Activated B cell treated with CpG ODN at 0.5 μM for 24 hours (primary cell): ENCODE measurements at places on chromosomes 12 and 14. TPM values are rescaled to one million over a fixed set of nuclear protein-coding genes. Genes with fewer than 3 reads are reported as not detected.

OR6C2 gene
- total RNA-seq: not detected in 2 replicates

APOLD1 gene
- total RNA-seq: 0.75 and 0.81 TPM in 2 replicates

GRCh38 chr14:40292664-40293063 lies 860.4 kb upstream of the FBXO33 start:
- no peak for DNase-seq

- no peak for DNase-seq
Observed at GRCh38 chr12:51070004-51070403, 13.4 kb downstream of the CSRNP2 start.

DNA sequence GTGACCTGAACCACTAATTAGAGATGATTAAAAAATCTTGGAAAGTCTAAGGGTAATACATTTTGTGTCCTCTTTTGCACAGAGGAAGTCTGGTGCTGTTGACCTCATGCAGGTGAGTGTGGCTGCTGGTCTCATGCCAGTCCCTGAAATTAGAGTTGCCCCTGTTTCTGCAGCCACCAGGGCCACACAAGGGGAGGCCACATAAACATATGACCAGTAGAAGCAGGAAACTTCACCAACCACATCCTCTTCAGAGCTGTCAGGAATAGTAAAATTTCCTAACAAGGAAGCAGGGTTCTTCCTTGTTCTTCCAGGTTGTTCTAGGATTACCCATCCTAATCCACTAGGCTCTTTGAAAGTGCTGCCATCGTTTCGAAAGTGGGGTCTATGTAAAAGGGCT lies 28.3 kb downstream of the PSMA6 start:
- DNase-seq: no peak

IL26 gene
- total RNA-seq: not detected in 2 replicates

DNA sequence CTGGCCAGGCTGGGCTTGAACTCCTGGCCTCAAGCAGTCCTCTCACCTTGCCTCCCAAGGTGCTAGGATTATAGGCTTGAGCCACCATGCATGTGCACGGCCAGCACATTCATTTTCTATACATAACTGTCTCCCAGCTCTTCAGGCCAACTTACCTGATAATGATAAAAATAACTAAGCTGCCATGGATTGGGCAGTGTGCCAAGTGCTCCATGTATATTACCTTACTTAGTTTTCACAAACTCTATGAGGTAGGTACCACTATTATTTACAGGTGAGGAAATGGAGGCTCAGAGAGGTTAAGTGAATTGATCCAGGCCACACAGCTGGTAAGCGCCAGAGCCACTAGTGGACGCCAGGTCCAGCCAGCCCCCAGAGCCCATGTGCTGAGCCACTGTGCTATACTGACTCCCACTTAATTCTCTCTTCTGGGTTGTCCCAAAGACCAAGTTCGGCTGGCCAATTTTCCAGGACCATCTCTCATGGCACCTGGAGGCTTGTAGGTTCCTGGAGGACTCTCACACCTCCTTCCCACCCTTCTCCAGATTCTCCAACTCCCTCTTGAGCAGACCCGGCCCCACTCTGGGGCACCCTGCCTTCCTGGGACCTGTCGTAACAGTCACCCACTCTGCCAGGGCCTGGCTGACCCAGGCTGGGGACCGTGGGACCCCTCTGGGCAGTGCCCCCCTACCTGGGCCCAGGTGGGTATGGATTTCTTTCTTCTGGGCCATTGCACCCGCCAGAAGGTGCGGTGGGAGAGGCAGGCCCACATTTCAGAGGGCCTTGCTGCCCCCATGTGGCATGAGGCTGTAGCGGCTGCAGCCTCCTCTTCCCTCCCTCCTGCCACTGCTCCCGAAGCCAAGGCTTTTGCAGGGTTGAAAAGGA lies 30.2 kb upstream of the CIPC start:
- DNase-seq: peak; percentile 48

GRCh38 chr12:31600252-31600651 lies 9.3 kb upstream of the DENND5B start:
- DNase-seq: no peak

DNA sequence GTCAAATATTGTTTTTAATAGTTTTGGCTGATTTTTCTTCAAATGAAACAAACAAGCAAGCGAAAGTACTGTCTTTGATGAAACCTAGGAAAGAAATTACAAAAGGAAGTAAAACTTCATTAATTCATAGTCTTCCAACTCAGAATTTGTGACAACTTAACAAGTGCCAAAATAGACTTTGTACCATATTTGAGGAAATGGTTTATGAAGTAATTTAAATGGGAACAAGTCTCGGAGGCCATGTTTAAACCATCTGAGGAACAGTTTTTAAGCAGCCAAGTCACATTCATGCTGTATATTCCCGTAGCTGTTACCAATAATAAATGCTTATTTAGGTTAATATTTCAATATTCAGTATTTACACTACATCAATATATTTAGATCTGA lies 745 bp upstream of the ARHGDIB start:
- DNase-seq: no peak

TDRD9 gene
- 2.6 and 3.1 TPM in 2 replicates for total RNA-seq

DNA sequence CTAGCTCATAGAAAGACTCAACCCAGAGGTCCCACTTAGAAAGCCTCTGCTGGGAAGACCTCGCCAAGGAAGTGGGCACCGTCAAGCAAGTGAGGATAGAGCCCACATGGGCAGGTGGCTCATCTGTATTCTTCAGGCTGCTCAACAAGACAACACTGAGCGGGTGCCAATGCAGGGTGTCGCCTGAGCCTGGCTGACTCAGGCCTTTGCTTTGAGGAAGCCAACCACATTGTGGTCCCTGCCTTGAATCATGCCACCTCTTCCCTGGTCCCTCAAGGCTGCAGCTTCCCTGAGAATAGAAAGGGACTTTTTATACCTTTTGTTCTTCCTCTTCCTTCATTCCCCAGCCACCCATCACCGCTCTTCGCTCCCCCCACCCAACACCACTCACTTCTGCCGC lies 2.1 kb upstream of the RNASE13 start:
- DNase-seq: no peak

GRCh38 chr12:88860851-88861250 lies 280.6 kb upstream of the KITLG start:
- DNase-seq: no peak

GRCh38 chr12:48999371-49000131 lies at the start of gene DDN:
Gene DDN (minus strand): TSS chr12:48999375. CDS start chr12:48999287, 88 bp downstream.
- peak; percentile 45 for DNase-seq

PRPH gene
- total RNA-seq: not detected in 2 replicates

- no peak for DNase-seq
Observed at GRCh38 chr14:55976219-55976618, 142.0 kb upstream of the PELI2 start.

GRCh38 chr14:103713304-103714062 lies 1.8 kb downstream of the XRCC3 start:
- no peak for DNase-seq

NTN4 gene
- total RNA-seq: 0.20 and 1.1 TPM in 2 replicates

C12orf54 gene
- total RNA-seq: not detected in 2 replicates

ADCY6 gene
- total RNA-seq: 0.37 and 0.60 TPM in 2 replicates

DNA sequence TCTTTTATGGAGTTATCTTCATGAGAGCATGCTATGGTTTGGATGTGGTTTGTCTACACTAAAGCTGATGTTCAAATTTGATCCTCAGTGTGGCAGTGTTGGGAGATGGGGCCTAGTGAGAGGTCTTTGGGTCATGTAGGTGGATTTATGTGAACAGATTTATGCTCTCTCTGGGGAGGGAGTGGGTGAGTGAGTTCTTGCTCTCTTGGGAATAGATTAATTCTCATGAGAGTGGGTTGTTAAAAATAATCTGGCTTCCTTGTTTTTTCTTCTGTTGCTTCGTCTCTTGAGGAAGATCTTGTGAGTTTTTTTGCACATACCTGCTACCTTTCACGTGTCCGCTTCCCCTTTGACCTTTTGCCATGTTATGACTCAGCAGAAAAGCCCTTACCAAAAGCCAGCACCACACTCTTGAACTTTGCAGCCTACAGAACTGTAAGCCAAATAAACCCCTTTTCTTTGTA lies 20.5 kb downstream of the DERA start:
- DNase-seq: no peak

DNA sequence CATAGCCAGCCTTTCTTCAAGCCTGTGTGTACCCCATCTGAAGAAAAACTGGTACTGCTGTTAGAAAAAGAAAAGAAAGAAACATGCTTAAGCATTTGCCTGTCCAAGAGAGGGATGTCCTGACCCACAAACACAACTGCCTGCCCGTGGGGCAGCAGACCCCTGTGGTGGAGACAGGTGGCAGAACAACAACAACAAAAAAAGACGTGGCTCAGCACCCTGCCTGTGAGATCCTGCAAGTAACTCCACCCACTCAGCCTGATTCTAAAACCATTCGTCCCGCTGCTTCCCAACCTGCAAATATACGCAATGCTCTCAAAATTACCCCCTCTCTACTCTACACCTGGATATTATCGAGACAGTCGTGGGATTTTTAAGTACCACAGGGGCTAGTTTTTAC lies 64.9 kb upstream of the ZDHHC17 start:
- no peak for DNase-seq

HNF1A gene
- total RNA-seq: not detected in 2 replicates

- DNase-seq: no peak
Observed at GRCh38 chr12:63070709-63071108, 80.3 kb downstream of the AVPR1A start.

GRCh38 chr12:25976289-25976688 lies 17.8 kb downstream of the RASSF8 start:
- no peak for DNase-seq

DNA sequence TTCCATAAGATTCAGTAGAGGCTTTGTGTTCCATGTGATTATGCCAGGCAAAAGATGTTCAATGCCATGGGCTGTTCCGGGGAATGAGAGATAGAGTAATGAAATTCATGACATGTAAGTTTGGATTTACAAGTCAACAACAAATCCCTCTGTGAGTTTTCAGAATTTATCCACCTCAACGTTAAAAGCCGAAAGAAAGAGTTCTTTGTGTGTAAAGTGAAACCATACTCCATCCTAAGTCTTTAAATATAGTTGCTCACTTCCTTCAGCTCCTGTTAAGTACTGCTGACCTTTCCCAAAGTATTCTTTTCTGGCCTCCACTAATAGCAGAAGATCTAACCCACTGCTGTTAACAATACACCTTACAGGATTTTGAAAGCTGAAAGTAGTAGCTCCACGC lies 190.0 kb downstream of the TMX1 start:
- DNase-seq: no peak

DNA sequence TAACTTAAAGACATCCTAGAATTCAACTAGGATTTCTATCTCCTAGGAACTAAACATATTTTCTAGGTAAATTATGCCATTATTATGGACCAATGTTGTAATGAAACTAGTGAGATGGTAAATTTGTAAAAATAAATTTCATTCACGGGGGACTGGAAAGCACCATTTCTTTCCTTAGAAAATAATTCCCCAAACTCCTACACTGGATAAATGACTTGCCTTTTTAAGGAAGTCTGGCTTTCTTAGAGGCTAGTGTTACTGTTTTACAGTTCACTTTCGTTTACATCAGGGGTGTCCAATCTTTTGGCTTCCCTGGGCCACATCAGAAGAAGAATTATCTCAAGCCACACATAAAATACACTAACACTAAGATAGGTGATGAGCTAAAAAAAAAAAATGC lies 3.3 kb downstream of the SLC39A9 start:
- no peak for DNase-seq

DNA sequence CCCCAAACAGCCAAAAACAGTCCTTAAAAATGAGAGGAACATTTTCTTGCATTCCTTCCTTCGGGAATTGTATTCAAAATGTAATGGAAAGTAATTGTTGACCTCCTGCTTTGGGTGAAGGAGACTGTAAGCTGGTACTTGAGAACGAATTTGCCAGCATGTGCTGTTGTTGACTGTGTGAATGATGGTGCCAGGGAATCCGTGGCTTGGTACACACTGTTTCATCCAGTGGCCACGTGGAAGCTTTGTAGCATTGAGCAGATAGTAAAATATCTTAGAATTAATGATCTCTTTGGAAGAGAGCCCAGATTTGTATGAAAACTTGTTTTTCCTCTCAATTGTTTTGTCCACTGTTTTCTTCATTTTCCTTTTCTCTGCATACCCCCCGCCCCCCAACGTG lies 1.7 kb downstream of the ASCL4 start:
- DNase-seq: no peak

- no peak for DNase-seq
Observed at GRCh38 chr12:114006482-114007425, 40.6 kb upstream of the RBM19 start.

DNA sequence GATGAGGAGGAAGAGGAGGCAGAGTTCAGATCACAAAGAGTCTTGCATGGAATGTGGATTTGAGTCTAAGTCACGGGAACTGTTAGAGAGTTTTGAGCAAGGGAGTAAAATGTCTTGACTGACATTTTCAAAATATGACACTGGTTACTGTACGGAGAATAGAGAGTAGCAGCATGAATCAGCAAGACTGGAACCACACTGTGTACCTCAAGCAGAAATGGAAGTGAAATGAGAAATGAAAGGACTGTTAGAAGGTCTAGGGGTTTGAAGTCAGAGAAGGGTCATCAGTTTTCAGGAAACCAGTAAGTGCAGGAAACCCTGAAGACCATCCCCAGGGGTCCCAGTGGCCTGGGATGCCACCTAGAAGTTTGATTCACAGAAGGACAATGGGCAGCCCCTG lies 236.3 kb downstream of the GALC start:
- no peak for DNase-seq

DNA sequence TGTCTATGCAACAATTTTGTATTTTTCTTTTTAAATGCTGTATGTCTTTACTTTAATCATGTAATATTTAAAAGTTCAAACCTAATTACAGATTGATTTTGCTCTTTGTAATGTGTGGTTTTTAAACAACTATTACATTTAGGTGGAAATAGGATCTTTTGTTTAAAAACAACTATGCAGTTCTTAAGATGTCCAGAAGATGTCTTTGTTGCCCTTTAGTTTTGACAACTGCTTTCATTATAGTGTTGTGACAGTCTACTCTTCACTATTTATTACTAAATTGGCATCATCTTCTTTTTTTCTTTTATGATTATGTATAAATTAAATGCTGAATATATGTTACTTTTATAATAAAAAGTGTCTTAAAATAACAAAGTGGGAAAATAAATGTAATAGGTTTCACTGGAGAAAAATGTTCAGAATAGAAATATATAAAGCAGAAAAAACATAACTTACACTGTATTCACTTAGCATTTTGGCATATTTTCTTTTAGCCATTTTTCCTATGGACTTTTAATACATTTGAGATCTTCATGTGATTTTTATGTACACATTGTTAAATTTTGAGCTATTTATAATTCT lies 27.1 kb upstream of the PCNX4 start:
- no peak for DNase-seq

DNA sequence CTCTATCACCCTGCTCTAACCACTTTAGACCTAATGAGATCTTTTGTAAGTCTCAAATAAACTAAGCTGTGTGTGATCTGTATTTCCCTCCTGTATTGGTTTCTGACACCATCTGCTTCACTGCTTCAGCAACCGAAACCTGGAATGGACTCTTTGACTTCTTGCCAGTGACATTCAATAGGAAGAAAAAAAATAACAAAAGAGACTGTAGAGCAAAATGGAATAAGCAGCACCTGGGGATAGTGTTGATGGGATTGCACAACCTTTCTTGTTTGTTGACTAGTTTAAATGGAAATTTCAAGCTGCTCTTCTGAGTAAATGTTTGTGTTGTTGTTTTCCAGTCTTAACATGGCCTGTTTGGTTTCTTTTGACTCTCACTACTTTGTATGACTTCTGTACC lies 888.6 kb upstream of the SEL1L start:
- DNase-seq: no peak

CD9 gene
- total RNA-seq: 1.6 and 2.5 TPM in 2 replicates

DPPA3 gene
- not detected in 2 replicates for total RNA-seq

LRIG3 gene
- not detected in 2 replicates for total RNA-seq

DTX1 gene
- 75.3 and 79.4 TPM in 2 replicates for total RNA-seq

ENDOU gene
- total RNA-seq: 0.24 and 0.37 TPM in 2 replicates

CCDC60 gene
- total RNA-seq: not detected in 2 replicates

GRCh38 chr12:8035440-8036010 lies 3.0 kb downstream of the FOXJ2 start:
- no peak for DNase-seq
